Activated T-helper 2 cell treated with anti-CD3 and anti-CD28 coated beads, Interferon-gamma antibody, Interleukin-2, Interleukin-4, amounts not matched to agents 10 μg/mL and 5 μg/mL and 100 μg/mL, durations not matched to agents 14 hours and 24 hours and 36 hours (primary cell): ENCODE measurements at places on chromosomes 5 and 9. TPM values are rescaled to one million over a fixed set of nuclear protein-coding genes. Genes with fewer than 3 reads are reported as not detected.

- DNase-seq: no peak
Observed at GRCh38 chr5:14669975-14670374, 5.5 kb downstream of the OTULIN start.

GRCh38 chr9:13160051-13160450 is 119.4 kb downstream of the MPDZ start:
- DNase-seq: no peak

- DNase-seq: no peak
Observed at GRCh38 chr5:1783216-1783554, 16.5 kb downstream of the MRPL36 start.

NOXA1 gene
- 0.39 and 0.46 TPM in 2 replicates for total RNA-seq

- no peak for DNase-seq
Observed at GRCh38 chr9:108551030-108551841, 304.6 kb downstream of the ACTL7B start.

DNA sequence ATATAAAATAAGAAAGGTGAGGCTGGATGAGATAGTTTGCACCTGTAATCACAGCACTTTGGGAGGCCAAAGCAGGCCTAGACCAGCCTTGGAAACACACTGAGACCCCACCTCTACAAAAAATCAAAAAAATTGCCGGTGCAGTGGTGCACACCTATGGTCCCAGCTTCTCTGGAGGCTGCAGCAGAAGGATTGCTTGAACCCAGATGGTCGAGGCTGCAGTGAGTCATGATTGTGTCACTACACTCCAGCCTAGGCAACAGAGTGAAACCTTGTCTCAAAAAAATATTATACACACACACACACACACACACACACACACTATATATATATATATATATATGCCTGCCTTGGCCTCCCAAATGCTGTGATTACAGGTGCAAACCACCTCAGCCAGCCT is 1.3 kb downstream of the SLC35D2 start:
- no peak for DNase-seq

EQTN gene
- total RNA-seq: not detected in 2 replicates

SPZ1 gene
- not detected in 2 replicates for total RNA-seq

- no peak for DNase-seq
Observed at GRCh38 chr9:27645161-27645840, 72.0 kb upstream of the C9orf72 start.

ACOT12 gene
- total RNA-seq: not detected in 2 replicates

- DNase-seq: no peak
Observed at GRCh38 chr5:143462431-143462830, 58.9 kb upstream of the NR3C1 start.

GRCh38 chr9:104589626-104590025 is 9.6 kb downstream of the OR13C5 start:
- no peak for DNase-seq

DNA sequence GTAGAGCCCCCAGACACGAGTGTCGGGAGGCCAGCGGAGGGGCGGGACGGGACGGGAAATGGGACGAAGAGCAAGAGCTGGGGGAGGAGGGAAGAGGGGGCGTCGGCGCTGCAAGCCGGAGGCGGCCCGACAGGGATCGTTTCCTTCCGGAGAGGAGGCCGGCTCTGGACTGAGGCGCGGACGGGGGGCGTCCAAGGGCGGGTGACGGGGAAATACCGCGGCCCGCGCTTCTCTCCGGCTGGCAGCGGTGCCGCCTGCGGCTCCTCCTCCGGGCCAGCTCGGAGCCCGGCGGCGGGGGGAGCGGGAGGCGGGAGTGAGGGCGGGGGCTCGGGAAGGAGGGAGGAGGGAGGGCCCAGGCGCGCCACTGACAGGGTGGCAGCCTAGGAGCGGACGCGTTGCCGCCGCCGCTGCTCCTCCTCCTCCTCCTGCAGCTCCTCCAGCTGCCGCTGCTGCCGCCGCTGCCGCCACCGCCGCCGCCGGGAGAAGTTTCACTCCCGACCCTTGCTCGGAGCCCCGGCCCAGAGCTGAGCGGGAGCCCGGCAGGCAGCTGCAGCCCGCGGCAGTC is at the start of gene CHSY3:
CHSY3 (plus strand) TSS at position 364 of the 565 bp plus-strand sequence.
- peak; percentile 31 for DNase-seq

DNA sequence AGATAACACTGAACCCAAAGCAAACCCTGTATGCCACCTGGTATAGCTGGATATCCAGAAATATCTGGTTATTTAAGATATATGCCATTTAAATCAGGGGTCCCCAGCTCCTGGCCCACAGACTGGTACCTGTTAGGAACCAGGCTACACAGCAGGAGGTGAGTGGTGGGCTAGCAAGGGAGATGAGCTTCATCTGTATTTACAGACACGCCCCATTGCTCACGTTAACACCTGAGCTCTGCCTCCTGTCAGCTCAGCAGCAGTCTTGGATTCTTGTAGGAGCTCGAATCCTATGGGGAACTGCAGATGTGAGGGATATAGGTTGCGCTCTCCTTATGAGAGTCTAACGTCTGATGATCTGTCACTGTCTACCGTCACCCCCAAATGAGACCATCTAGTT is 646.6 kb downstream of the TLE4 start:
- no peak for DNase-seq

GRCh38 chr9:70374962-70375618 is 39.4 kb downstream of the KLF9 start:
- no peak for DNase-seq

DNA sequence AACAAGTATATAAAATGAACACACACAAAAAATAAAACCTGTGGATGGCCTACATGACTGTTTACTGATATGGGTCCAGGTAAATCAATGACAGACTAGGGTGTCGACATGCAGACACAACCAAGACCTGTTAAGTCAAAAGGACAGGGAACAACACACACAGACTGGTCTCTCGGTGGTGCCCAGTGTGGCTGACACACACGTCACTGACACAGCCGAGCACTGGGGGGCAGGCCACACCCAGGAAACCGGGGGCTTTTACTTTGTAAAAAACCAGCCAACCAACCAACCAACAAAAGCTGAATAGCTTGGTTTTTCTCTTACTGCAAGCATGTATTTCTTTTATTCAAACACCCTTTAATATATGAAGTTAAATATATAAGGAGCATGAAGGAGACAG is 5.0 kb downstream of the FAM163B start:
- no peak for DNase-seq

IL5 gene
- 100.0 and 113 TPM in 2 replicates for total RNA-seq

DNA sequence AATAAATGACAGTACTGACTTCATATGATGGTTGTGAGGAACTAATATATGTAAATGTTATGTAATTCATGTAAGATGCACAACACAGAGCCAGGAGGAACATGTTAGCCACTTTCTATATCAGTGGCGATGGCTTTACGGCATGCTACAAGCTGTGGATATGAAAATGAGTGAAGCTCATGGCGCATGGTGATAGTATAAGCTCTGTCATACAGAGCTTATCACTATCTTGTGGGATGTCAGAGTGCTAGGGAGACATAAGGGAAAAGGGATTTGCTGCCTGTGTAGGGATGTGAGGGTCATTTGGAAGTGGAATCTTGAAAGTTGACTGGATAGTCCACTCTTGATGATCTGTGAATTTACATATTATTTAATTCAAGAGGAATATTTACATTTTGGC is 13.6 kb downstream of the CPEB4 start:
- DNase-seq: no peak

- DNase-seq: no peak
Observed at GRCh38 chr5:40754381-40755092, 1.2 kb downstream of the TTC33 start.

DNA sequence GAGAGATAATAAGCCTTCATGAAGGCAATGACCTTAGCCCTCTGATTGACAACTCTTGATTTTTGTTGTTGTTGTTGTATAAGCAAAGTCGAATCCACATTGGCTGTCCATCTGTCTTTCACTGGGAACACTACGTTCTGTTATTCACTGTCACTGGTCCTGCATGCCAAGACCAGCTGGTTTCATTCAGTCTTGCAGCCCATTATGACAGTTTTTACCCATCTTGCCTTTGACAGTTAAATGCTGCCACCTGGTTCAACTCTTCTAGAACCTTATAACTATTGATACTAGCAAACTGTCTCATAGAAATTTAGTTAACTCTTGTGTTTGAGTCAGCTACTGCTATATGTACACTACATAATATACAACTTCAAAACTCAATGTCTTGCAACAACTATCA is 382.3 kb upstream of the CDH10 start:
- no peak for DNase-seq

- no peak for DNase-seq
Observed at GRCh38 chr5:172353846-172354245, 70.3 kb upstream of the UBTD2 start.

GRCh38 chr9:135696446-135696845 is 2.8 kb downstream of the SOHLH1 start:
- no peak for DNase-seq

- no peak for DNase-seq
Observed at GRCh38 chr5:56129288-56129687, 103.8 kb downstream of the ANKRD55 start.

PCDHA11 gene
- not detected in 2 replicates for total RNA-seq

DNA sequence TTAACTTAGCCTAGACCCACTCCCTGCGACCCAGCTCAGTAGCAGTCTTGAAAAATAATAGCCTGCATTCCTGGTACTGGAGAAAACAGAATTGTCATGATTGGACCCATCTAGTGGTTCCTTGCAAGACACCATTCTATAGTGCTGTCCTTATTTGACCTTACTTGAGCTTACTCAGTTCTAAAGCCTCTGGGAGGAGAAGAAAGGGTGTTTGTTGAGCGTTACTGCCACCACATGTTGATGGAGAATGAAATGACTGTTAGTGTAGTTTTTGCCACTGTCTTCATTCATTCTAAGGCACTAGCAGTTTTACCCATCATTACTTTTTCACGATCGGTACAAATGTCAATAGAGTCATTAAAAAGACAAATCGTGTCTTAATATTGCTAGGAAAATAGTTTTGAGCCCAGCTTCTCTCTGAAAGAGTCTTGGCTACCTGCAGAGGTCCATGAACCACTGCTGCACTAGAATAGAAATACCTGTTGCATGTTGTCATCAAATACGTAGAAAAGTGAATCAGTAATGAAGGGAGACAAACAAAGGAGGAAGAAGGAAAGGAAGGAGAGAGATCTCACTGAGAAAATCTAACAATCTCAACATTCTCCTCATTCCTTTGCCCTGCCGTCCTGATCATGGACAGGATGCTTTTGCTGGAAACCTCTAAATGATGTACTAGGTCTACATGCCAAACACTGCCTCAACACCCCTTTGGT is 96.0 kb downstream of the LIX1 start:
- DNase-seq: no peak

DNA sequence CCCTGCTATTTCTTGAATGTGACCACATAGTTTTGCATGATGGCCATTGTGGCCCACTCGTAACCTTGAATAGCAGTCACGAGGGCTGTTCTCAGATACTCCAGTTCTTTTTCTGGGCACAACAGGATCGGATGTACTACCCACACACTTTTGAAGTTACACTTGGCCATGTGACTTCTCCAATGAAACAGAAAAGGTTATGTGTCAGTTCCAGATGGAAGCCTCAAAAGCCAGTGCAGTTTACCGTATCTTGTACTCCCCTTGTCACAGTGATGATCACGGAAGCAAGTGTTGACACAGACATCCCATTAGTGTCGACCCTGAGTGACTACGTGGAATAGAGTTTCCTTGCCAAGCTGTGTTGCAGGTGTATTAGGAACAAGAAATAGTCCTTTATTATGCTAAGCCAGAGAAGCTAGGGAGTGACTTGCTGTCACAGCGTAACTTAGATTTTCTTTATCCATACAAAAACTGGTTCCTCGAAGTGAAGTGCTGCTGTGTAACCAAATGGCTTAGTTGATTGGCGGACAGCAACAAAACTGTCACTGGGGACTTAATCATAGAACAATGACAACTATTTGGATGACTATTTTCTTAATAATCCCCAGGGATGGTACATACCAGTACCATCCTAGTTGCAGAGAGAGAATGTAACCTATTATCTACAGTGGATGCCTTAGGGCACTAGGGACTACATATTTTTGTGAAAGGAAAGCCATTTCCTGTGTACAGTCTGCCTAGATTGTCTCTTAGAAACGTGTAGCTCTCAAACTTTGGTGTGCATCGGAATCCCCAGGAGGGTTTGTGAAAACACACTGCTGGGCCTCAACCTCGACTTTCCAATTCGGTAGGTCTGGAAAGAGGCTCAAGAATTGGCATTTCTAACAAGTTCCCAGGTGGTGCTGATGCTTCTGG is 90.1 kb upstream of the DMRT1 start:
- no peak for DNase-seq

- no peak for DNase-seq
Observed at GRCh38 chr9:68690088-68690487, 15.0 kb upstream of the PIP5K1B start.

GRCh38 chr5:168974082-168974481 is 326.9 kb downstream of the SLIT3 start:
- DNase-seq: no peak

MEIKIN gene
- total RNA-seq: not detected in 2 replicates

DNA sequence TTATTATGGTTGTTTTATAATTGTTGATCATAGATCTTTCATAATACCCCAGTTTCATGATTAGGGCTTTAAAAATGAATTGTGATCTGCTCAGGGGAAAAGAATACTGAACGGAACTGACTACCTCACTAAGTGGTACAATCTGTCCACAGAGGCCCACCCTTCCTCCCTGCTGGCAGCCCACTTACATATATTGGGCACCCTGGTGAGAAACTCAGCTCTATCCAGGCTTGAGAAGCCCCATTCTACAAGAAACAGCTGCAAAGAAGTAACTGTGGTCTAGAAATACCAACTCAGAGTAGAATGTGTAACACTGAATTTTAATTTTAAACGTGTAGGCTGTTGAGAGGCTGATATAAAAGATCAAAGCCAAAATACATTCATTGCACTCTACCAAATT is 46.9 kb downstream of the TSSK1B start:
- DNase-seq: no peak

GARIN3 gene
- 0.23 and 0.30 TPM in 2 replicates for total RNA-seq

- DNase-seq: no peak
Observed at GRCh38 chr5:160371294-160371693, 868 bp upstream of the C1QTNF2 start.

UNC13B gene
- 0.83 and 0.84 TPM in 2 replicates for total RNA-seq

DNA sequence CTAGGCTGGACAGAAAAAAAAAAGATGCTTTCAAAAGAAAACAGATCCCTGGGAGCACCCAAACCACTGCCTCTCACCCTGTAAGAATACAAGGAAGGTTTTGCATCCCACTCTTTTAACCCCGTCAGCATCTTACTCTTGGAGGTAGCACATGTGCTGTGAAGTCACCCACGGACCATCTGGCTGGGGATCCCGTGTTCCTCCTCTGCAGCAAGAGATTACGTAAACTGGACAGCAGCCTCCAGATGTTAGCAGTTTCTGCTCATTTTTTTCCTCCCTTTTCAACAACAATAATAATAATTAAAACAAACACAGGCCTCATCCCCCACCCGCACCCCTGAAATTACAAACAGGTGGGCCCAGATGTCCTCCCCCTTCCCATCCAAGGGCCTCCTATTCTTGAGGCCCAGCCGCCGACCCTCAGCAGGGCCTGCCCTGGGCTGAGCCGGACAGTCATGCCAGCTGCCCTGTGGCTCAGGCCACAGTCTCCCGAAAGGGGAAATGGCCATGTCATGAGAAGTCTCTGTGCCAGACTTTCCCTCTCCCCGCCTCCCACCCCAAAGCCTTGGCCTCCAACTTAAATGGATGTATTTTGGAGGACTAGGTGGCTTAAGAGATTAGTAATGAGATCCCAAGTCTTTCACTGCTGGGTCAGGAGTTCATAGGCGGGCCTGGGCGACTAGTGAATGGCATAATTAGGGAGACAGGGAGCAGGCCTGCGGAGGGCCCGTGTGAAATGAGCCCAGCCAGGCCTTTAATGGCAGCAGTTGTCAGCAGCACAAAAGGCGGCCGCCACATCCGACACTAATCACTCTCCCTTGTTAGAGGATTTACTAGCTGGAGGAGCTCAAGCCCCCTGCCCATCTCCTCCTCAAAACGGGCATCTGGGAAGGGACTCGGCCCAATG is 165.1 kb downstream of the PAPPA start:
- DNase-seq: no peak

GRCh38 chr9:133437753-133438531 is 15.8 kb downstream of the ADAMTS13 start:
- DNase-seq: no peak
